ENCODE measurements at places on chromosomes 4 and X.

GRCh38 chr4:5843573-5844530, 49.0 kb downstream of the CRMP1 start:
- no peak for DNase-seq

GRCh38 chr4:167642250-167642649, 408.0 kb upstream of the SPOCK3 start:
- no peak for DNase-seq

DNA sequence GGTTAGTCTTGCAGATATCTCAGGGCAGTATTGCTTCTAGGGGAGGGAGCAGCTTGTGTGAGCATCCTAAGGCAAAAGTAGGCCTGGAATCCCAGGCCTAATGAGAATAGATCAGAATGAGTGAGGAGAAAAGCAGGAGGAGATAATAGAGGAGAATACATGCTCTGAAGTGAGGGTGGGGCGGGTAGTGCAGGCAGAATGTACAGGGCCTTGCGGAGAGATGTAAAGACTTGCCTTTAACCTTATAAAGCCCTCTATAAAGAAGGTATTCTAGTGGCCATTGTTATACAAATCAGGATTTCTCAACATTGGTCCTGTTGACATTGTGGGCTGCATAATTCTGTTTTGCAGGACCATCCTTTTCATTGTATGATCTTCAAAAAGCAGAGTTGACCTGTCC, 855.3 kb downstream of the PCDH7 start:
- DNase-seq, result no peak

- DNase-seq, result peak; percentile 0
Observed at GRCh38 chrX:78595901-78596502, 63.1 kb downstream of the RTL3 start.

All from stimulated activated naive CD8-positive, alpha-beta T cell treated with anti-CD3 and anti-CD28 coated beads, Interleukin-15, amount 100 ng/mL, for 72 hours (primary cell).